ENCODE measurements at places on chromosomes 1 and 21.
A peak's percentile ranks its signal among the peaks of the same experiment; 100 is the strongest.

GRCh38 chr1:228986093-228986904 is 251.0 kb downstream of the RHOU start:
- no peak for DNase-seq

GRCh38 chr1:184060316-184060715 is 8.8 kb downstream of the TSEN15 start:
- no peak for DNase-seq

GRCh38 chr1:192951691-192952460 is 107.3 kb downstream of the UCHL5 start:
- DNase-seq: no peak

GRCh38 chr21:37878946-37879660 is 37.2 kb downstream of the KCNJ6 start:
- DNase-seq: no peak

GRCh38 chr1:172774561-172774960 is 115.7 kb downstream of the FASLG start:
- no peak for DNase-seq

- no peak for DNase-seq
Measured at GRCh38 chr1:111052246-111052645, 87.6 kb downstream of the DRAM2 start.

DNA sequence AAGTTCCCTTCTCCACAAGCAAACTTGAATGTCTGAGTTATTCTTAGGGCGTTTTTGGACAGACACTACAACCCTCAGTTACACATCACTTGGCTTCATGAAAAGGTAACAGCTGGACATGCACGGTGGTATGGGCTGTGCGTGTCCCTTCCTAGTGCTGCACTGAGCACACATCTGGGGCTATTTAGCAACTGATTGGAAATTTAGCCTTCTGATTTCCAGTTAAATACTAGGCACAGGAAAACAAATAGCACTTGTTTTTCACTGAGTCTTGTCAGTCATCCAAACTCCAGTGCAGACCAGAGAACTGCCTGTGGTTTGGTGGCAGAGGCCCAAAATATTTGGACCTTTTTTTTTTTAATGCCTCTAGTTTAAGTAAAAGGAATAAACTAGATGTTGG is 134.7 kb downstream of the TGFBR3 start:
- no peak for DNase-seq

DNA sequence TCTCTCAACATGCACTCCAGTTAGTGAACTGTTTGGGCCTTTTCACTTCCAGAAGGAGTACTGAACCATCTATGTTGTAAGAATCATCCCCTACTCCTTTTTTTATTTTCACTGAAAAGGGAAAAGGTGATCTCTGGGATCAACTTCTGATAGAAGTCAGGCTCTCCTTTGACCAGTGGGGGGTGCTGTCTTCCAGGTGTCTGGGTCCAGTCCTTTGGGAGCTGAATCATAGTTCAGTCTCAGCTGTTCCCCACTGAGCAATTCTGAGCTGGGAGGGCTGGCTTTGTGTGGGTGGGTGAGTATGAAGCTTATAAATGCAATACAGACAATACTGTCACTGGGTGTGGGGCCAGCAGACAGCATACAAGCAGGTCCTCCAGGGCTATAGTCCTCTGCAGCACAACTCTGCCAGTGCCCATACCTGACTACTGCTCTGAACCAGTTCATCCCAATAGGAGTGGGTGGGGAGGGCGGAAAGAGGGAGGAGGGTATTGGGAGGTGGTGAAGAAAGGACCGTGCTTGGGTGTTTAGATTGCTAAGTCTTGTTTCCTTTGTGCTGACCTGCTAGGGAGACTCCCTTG is 12.5 kb upstream of the SARS1 start:
- peak; percentile 51 for DNase-seq

DNA sequence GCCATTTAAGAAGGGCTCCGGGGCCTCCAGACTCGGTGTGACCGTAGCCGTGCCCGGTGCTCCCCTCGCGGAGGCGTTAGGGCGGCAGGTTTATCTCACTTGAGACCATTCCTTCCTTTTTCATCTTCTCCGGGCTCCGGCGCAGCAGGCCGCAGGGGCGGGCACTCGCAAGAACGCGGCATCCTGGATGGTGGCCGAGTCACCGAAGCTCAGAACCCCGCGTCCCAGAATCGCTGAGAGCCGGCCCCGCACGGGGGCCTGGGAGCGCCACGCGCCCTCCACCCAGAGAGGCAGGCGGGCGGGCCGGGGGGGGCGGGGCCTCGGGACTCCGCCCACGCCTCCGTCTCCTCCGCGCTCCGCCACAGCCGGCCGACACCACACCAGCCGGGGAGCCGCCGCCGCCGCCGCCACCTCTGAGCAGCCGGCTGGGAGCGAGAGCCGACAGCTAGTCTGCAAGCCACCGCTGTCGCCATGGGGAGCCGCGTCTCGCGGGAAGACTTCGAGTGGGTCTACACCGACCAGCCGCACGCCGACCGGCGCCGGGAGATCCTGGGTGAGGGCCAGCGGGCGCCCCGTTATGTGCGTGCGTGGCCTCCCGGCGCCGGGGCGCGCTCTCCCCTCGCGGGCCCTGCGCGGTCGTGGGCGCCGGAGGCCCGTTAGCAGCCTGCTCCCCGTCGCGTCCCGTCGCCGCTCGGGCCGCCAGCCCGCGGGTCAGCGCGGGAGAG is at the start of gene DEGS1:
TSS of gene DEGS1 (plus strand) at position 375 of the 725 bp plus-strand sequence. CDS start at position 472, 97 bp downstream.
- DNase-seq: peak; percentile 77

DNA sequence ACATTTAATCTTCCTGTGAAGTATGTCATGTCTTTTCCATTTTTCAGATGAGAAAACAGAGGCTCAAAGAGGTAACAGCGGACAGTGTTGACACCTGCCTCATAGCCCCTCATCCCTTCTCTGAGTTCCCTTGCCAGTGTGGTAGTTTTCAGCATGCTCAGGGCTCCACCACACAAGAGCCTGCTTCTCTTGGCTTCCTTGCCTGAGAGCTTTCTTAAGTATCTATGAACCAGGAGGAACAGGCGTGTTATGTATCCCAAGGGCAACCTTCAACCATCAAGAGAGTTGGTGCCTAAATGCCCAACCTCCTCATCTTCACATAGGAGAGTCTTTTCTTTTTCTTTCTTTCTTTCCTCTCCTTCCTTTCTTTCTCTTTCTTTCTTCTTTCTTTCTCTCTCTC is 5.9 kb upstream of the PAFAH2 start:
- DNase-seq: no peak

DNA sequence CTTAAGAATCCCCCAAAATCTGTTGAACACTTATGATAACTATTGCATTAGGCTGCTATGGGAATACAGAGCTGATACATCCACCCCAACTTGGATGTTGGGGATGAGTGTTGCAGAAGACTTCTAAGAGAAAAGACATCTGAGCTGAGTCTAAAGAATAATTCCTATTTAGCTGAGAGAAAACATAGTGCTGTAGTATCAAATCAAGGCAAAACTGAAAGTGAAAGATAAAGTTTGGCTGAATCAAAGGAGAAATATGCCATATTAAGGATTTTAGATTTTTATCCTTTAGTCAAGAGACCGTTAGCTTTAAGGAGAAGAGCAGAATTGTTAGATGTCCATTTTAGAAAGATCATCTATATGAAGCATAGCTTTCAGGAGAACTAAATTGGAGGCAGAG is 726.9 kb upstream of the PTBP2 start:
- no peak for DNase-seq

DNA sequence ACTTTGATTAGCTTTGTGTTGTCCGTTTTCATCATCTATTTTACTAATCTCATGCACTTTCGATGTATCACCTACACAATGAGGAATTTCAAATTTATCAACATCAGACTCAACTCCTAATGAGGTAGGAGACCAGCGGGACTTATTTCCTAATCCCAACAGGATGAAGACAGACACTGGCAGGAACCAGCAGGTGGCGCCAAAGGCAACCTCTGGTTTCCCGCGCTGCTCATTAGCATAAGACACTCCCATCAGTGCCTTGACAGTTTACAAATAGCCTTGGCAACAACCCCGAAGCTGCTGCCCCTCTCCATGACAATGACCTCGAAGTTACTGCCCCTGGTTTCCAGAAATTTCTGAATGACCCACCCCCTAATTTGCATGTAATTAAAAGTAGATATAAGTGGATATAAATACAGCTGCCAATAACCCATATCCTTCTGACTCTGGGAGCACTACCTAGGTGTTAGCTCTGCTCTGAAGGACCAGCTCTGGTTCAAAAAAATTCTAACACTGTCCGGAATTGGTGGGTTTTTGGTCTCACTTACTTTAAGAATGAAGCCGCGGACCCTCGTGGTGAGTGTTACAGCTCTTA is 974.8 kb downstream of the ADGRL2 start:
- DNase-seq: no peak

- no peak for DNase-seq
Measured at GRCh38 chr1:94819238-94819944, 766 bp upstream of the SLC44A3 start.

- DNase-seq: no peak
Measured at GRCh38 chr1:197677752-197678295, 97.5 kb downstream of the DENND1B start.

- DNase-seq: no peak
Measured at GRCh38 chr1:11158291-11158690, 30.9 kb upstream of the ANGPTL7 start.

DNA sequence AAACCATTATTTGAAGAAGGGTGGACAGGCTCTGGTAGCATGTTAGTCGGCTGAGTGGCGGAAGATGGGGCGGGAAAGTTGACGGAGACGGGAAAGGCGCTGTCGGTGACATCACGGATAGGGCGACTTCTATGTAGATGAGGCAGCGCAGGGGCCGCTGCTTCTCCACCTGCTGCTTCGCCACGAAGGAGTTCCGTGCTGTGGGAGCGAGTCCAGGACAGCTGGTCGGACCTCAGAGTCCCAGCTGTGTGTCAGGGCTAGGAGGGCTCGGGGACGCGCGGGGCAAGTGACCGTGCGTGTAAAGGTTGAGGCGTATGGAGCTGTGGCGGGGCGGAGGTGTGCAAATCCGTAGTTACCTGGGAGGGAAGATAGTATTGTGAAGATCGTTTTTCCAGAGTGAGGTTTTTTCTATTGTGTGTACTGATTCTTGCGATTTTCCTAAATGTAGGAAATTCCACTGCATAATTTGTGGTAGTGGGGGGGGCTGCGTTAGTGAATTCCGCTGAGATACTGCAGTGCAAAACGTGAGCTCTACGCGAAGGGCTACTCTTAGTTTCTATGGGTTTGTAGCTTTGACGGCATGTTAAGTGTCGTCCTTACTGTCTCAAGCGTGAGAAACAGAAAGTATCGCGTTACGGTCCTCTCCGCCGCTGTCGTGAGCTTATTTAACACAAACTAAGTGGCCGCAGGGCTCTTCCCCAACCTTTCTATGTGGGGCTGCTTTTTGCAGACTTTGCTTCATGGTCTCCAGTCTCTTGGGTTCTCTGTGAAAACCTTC is 111.2 kb upstream of the NBPF11 start:
- peak; percentile 48 for DNase-seq

DNA sequence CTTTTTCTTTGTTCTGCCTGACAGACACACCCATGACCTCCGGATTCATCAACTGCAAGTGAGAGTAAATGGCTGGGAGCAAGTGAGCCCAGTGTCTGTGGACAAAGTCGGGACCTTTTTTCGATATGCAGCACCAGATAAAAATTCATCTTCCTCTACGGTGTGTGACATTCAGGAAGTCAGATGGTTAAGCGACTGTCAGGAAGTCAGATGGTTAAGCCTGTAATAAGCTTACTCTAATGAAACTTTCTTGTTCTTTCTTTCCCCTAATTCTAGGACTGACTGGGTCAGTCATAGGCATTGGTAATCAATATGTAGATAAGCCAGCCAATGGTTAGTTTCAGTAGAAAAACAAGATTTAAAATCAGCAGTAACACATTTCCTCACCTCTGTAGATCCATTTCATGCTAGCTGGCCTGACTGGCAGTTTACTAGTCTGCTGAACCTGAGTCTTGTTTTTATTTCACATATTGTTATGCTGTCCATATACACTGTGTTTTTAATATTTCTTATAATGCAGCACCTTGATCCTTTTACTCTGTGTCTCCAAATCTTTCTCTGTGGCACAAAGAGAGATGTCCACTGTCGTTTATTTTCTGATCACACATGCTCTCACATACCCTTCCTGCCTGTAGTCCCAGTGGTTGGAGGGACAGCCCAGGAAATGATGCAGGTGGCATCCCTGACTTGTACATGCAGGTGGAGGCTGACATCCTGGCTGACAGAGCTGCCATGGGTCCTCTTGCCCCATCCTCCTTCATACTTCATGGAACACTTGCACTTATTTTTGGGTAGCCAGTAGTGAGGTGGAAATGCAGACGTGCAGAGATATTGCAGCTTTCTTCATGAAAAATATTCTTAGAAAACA is 115.8 kb downstream of the VPS13D start:
- no peak for DNase-seq

GRCh38 chr1:240813720-240814119 is 201.8 kb upstream of the GREM2 start:
- DNase-seq: no peak

DNA sequence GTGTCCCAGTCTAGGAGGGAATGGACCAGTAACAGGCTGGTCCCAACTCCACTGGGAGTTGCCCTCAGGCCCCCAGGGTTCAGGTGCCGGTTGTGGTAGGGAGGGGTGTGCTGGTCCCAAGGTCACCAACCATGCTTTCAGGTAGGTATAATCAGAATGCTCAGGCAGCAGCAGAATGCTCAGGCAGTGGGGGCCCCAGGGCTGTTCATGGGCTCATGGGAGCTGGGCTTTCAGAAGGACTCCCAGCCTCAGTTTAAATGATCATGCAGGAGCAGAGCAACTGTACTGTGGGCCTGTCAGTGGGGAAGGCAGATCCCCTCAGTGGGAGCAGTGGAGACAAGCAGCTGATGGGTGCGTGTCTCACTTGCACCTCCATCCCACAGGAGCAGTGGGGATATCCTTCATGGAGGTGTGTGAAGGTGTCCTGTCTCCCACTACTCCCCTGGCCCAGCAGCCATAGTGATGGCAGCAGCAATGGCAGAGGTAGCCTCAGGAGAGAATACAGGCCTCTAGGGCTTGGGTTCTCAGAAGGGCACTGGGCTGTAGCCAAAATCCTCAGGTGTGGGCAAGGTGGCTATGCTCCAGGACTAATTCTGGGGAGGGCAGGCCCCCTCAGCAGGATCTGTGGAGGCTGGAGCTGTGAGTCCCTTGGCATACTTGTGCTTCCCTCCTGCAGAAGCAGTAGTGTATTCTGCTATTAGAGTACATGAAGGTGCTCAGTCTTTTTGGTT is 917.3 kb upstream of the B3GALT2 start:
- DNase-seq: no peak

GRCh38 chr1:203072002-203072602 is 13.7 kb downstream of the MYOG start:
- no peak for DNase-seq

GRCh38 chr21:21039624-21040170 is 41.5 kb downstream of the NCAM2 start:
- DNase-seq: no peak

- no peak for DNase-seq
Measured at GRCh38 chr1:113391649-113392271, 1.4 kb downstream of the MAGI3 start.

DNA sequence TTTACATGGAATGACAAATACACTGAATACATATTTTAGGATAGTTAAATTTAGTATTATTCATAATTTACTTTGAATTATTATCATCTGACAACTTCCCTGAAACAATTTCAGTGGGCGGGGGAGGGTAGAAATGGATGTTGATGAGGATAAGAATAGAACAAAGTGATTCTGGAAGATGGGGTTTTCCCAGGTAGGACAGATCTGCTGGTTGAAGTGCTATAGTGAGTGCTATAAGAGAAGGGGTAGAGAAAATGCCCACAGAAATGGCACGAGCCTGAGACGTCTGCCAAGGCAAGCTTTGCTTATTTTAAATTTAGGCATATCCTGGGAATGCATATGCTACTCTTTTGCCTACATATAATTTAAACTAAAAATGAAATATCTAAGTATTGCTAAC is 3.2 kb downstream of the CFH start:
- no peak for DNase-seq
